Astrocyte of the cerebellum (primary cell): ENCODE measurements at places on chromosomes 3 and 15.

DNA sequence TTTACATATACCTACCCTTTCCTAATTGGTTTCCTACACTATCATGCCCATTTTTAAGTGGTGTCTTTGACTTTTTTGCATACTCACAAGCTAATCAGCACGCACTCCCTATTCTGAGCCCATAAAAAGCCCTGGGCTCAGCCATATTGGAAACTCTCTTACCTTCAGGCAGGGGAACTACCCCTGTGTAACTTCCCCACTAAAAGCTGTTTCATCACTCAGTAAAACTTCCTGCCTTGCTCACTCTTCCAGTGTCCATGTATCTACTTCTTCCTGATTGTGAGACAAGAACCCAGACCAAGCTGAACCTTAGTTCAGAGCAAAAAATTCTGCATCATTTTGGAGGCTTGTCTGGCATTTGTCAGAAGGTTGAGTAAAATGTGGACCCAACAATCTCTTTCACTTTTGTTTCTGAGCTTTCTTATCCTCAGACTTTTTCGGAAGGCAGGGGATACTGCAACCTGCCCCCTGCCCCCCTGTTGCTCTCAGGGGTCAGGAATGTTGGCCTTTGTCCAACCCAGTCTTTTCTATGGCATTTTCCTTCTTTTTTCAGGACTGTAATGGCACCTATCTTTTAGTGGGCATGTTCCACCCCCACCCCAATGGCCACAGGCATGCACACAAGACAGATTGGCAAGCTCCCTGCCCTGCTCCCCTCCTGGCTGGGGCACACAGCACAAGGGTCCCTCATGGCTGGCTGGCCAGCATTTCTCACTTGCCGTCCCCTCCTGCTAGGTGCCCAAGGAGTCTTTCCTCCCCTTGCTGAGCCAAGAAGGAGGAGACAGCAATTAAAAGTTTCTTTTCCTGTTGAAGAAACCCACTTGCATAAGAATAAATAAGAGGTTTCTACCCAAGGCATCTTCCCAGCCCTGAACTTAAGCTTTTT, 26.3 kb upstream of the TMEM45A start:
- no peak for DNase-seq

- no peak for DNase-seq
These were observed 64.2 kb upstream of the TMEM115 start for GRCh38 chr3:50423543-50423942.

- no peak for DNase-seq
These were observed at the start of gene LYSMD2 for GRCh38 chr15:51737522-51738305. TSS of gene LYSMD2 (minus strand) at chr15:51737655. CDS start at chr15:51737622, 33 bp downstream.

DNA sequence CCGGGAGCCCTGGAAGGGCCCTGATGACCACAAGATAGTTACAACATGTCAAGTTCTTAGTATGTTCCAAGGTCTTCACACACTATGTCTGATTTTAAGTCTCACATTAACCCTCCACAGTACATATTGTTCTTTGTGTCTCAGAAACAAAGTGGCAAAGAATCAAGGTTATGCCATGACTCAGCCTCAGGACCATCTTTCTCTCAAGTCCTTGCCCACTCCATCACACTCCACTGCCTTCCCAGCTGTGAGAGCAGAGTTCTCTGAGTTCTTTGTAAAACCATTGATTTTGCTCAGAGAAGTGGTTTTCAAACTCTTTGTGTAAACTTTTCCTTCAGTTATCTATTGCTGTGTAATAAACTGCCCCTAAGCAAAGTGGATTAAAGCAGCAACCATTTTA, 67.9 kb upstream of the C3orf80 start:
- no peak for DNase-seq

DNA sequence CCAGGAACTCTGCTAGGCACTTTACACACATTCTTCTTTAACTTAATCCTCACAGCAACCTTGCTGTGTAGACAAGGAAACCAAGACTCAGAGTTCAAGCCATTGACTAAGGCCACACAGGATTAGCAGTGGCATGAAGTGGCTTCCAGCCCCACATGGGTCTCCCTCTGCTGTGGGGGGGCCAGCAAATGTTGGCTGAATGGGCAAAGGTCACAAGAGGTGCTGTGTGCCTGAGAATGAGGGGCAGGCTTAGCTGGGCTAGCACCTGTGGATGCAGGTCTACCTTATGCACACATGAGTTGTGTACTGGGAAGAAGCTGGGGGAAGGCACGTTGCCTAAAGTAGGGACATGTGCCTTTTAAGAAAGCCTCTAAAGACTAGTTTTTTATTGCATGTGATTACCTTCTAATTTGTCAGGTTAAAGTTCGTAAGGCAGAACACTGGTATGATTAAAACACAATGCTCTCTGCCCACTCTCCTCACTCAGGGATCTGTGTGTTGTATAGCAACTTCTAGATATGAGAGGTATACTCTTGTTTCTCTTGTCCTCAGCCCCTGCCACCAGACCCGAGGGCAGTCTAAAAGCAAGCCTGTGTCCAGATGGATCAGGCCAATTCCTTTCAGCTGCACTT, 10.9 kb downstream of the BAHD1 start:
- DNase-seq: no peak

- DNase-seq: no peak
These were observed 58.4 kb upstream of the ABHD17C start for GRCh38 chr15:80636675-80637074.

- DNase-seq: peak; percentile 51
These were observed 190.5 kb upstream of the NECTIN3 start for GRCh38 chr3:110881069-110881468.

- no peak for DNase-seq
These were observed 54.1 kb upstream of the HES1 start for GRCh38 chr3:194081826-194082225.

- DNase-seq: no peak
These were observed 780 bp downstream of the RPL22L1 start for GRCh38 chr3:170869239-170869590.

DNA sequence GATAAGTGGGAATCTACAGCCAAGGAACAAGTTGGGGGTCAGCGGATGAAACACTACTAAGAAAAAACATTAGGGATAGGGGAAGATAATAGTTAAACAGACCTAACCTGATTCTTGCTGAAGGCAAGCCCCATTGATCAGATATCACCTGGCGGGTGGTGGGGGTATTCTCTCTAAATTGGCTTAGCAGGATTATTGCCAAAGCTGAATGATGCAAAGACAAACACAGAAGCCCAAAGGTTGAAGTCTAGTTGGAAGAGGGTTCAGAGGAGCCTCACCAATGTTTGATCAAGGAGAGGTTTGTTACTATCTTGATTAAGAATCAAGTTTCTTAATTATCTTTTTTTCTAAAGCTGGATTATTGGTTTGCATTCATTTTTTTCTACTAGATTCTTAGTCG, 371.9 kb upstream of the CNTN4 start:
- no peak for DNase-seq

GRCh38 chr15:26571346-26571745, 201.5 kb downstream of the GABRB3 start:
- DNase-seq: no peak

DNA sequence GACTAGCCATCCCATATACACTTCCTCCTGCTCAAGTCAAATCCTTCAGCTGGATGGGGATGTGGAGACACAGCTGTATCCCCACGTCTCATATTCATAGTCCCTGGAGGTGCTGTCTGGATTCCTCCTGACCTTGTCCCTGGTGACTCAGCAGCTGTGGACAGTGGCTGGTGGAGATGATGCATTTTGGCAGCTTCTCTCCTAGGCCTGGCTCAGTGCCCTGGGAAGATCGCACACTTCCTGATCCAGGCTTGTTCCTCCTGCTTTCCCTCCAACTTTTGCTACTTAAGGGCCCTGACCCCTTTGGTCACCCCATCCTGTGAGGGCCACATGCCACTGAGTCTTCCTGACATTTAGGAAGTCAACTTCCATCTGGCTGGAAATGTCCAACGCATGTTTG, 44.4 kb downstream of the ADAMTSL3 start:
- DNase-seq: no peak

GRCh38 chr15:50064673-50065072, 54.4 kb downstream of the ATP8B4 start:
- no peak for DNase-seq

DNA sequence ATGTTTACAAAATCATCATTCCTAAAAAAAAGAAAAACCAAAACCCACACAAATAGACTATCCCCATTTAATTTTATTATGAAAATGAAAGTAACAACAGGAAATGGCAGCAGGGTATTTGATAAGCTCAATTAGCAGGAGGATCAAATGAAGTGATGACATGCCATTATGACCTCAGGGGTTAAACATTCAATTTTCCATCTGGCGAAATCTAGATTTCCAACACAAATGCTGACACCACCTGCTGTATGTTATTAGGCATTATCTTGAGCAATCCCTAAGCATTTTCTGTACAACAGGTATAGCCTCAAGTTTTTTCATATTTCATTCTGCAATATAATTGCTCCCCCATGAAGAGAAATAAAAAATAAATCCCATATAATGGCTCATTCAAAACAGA, 57.1 kb downstream of the SHQ1 start:
- no peak for DNase-seq

- no peak for DNase-seq
These were observed 1.7 kb downstream of the P2RY13 start for GRCh38 chr3:151327571-151328198.

GRCh38 chr3:125460233-125460632, 59.8 kb downstream of the SNX4 start:
- no peak for DNase-seq

DNA sequence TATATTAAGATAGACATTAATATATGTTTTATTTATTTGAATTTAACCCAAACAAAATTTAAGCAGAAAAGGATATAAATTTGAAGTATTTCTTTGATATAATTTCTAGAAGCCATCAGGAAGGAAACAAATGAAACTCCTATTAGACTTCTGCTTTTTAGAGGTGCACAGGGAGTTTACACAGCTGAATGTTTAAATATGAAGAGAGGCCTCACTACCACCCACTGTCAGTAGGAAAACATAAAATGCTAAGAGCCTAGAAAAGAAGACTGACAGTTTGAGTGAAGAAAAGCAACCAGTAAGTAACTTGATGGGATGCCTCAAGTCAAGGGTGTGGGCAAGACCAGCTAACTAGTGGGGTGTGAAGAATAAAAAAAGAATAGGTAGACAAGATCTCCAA, 19.7 kb downstream of the PLSCR2 start:
- DNase-seq: no peak

- DNase-seq: no peak
These were observed 68.7 kb upstream of the SNRK start for GRCh38 chr3:43217633-43218032.

GRCh38 chr15:78059110-78059839, 18.2 kb downstream of the TBC1D2B start:
- DNase-seq: no peak

DNA sequence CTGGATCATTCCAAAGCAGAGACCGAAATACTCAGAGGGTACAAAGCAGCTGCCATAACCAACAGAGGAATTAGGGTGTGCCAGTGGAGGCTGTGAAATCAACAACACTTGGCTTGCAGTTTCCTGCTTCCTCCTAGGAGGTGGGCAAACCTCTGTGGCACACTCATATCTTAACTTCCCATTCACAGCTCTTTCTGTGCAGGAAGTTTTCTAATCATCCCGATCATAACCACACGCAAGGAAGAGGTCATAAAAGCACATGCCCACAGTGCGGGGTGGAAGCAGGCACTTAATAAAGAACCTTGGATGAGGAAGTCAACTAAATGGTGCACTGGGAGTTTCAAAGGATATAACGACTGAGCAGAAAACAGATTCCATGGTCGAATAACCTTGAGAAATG, 5.1 kb downstream of the SCAMP2 start:
- DNase-seq: no peak

DNA sequence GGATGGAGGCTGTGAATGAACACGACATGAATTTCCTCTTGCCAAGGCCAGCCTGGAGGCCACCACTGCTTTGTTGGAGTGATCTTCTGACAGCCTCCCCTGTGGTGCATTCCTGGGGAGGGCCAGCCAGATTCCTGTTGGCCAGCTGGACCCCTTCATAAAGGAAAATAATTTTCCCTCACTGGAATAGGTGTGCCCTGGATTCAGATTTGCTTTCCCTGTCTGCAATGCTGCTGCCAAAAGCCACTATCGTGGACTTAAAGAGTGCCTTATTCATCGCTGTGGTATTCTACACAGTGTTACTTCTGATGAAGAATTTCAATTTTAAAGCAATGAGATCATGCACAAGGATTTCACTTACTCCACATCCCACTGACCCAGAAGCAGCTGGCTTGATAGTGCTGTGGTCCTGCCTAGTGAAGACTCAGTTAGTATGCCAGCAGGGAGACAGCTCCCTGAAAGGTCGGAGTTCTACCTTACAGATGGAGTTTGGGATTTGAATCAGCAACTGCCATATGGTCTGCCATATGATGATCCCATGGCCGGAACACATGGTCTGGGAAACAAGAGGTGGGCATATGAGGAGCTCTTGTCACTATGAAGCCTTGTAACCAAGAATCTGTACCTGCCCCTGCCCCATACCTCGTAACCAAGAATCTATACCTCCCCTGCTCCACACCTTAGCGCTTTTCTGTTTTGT, 145.2 kb downstream of the KLF13 start:
- DNase-seq: peak; percentile 78

DNA sequence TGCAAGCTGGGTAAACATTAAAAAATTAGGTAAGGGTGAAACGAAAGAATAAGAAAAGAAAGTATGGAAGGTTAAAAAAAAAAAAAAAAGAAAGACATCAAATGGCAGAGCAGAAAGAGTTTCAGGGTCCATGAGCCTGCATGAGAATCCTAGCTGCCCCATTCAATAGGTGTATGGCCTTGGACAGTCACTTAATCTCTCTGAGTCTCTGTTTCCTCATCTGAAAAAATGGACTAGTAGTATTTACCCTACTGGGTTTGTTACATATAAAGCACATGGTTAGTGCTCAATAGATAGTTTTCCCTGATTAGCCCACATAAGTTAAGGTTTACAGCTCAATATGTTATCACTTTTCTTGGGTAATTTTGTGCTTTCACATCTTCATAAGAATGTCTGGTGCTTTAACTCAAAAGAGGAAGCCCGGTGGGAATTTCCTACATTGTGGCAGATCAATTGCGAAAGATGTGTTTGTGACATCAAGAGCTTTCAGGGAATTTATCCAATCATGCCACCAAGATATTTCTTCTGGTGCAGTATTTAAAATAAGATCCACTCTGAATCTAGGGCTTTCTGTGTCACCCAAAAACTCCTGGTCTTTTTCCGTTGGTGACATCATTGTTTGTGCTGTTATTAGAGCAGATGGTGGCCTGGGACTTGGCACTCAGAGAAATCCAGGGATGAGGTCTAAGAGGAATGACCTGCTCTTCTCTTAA, 57.2 kb upstream of the UBE2E1 start:
- DNase-seq: no peak

- DNase-seq: no peak
These were observed 3.1 kb upstream of the RPL29 start for GRCh38 chr3:51998774-51999173.
